CD4-positive, alpha-beta T cell treated with Interleukin-17A for 4 hours (primary cell): ENCODE measurements at places on chromosomes 12 and 14.

DNA sequence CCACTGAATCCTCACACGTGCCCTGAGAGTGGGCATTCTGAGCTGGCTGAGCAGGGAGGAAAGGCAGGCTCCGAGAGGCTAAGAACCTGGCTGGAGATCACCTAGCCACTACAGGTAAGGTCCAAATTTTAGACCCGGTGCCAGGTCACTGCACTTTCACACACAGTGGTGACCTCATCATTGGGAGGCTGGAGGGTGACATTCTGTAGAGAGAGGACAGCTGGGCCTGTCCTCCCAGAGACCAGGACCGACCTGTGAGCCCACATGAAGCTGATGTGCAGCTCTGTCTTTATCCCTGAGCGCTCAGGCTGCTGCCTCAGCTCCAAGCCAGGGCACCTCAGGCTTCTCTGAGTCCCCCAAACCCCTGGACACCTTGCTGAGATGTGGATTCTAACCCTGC, 4.1 kb downstream of the TTC7B start:
- DNase-seq: no peak

GRCh38 chr12:38921025-38921677, 15.8 kb upstream of the CPNE8 start:
- peak; percentile 25 for DNase-seq

- DNase-seq: no peak
These were observed 427.7 kb downstream of the RAD51B start for GRCh38 chr14:68247274-68247673.

GRCh38 chr14:101820283-101820798, 58.8 kb downstream of the PPP2R5C start:
- DNase-seq: peak; percentile 54

- DNase-seq: no peak
These were observed 16.2 kb downstream of the ADIPOR2 start for GRCh38 chr12:1707051-1707450.

DNA sequence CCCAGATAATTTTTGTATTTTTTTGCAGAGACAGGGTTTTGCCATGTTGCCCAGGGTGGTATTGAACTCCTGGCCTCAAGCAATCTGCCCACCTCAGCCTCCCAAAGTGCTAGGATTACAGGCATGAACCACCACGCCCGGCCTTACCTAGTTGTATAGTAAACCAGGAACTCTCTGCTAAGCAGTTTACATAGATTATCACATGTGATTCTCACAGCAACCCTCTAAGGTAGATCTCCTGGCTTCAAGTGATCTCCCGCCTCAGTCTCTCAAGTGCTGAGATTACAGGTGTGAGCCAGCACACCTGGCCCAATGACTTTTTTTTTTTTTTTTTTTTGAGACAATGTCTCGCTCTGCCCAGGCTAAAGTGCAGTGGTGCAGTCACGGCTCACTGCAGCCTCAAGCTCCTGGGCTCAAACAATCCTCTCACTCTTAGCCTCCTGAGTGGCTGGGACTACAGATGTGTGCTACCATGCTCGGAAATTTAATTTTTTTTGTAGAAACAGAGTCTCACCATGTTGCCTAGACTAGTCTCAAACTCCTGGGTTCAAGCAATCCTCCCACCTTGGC, 26.0 kb upstream of the ATP2A2 start:
- DNase-seq: no peak

- DNase-seq: no peak
These were observed 69.1 kb downstream of the ARL6IP4 start for GRCh38 chr12:123049398-123050240.

- no peak for DNase-seq
These were observed at the start of gene NRXN3 for GRCh38 chr14:78170203-78170602. NRXN3 (plus strand) TSS chr14:78170373; CDS start chr14:78243094, 72,721 bp downstream.

DNA sequence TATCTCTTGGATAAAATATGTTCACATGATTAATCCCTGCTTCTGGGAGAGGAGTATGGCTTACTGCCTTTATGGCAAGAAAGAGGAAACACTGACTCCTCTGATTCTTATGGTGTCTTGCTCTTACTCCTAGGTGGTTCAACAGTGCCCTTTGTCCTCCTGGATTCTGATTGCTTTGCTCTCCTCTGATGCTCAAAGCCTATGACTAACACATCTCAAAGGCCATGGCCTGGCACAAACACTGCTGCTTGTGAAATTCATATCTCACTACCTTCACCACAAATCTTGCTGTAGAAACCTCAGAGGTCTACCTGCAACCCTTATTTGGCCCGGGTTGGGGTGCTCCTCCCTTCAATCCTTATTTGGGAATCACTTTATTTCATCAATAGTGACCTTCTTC, 217.2 kb downstream of the C12orf50 start:
- DNase-seq: no peak

DNA sequence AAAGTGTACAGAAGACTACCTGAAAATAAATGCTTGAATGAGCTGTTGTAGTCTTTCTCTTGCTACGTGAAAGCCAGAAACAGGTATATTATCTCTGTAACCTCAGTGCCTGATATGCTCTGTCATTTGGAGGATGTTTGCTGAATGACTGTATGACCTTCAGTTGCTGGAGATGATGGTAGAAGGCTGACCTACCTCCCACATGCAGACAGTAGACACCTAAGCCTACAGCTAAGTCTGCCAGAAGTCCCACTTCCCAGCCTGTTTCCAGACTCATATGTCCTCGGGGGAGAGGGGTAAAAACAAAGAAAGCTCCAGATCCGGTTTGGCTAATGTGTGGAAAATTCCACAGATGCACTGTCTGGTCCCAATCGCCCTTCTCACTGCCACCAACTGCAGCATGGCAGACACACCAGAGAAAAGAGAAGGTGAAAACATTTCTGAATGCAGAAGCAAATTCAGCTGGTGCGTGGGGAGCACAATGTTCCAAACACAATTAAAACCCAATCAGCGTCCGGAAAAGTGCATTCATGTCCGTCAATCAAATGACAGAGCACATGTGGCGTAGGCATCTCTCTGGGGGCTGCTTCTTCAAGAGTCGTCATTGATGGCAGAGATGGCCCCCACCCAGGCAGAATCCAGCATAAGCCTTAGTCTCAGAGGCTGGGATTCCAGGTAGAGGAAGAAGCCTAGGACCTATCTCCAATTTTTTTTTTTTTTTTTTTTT, 76.3 kb upstream of the TBX3 start:
- no peak for DNase-seq

GRCh38 chr12:124764451-124764850, 99.2 kb downstream of the SCARB1 start:
- peak; percentile 33 for DNase-seq

GRCh38 chr12:3294481-3294911, 196.5 kb upstream of the PRMT8 start:
- DNase-seq: no peak

- no peak for DNase-seq
These were observed 115.6 kb downstream of the CCER1 start for GRCh38 chr12:90839346-90839745.

- no peak for DNase-seq
These were observed 8.3 kb downstream of the NDRG2 start for GRCh38 chr14:21016413-21017190.

GRCh38 chr14:101009531-101009930, 106.0 kb upstream of the RTL1 start:
- DNase-seq: no peak
